NCI-H1092 treated with DMSO at 0.1 percent for 48 hours (cell line): ENCODE measurements at places on chromosomes 5 and 9.
A peak's percentile ranks its signal among the peaks of the same experiment; 100 is the strongest.

DNA sequence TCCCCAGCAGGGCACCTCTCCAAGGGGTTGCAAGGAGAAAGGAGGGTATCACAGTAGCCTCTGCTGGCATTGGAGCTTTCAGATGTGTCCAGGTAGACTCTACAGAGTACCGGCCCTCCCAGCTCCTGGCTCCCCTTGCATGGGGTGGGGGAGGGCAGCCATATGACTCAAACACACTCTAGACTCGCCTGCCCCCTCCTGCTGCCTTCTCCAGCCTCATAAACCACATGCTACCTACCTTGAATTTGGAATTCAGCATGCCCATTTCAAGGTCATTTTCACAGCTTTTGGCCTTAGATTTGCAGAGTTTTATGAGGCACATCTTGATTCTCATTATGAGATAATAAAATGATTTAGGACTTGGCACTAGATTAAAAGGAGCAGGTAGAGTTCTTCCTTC lies 32.8 kb upstream of the SMIM32 start:
- no peak for DNase-seq

DNA sequence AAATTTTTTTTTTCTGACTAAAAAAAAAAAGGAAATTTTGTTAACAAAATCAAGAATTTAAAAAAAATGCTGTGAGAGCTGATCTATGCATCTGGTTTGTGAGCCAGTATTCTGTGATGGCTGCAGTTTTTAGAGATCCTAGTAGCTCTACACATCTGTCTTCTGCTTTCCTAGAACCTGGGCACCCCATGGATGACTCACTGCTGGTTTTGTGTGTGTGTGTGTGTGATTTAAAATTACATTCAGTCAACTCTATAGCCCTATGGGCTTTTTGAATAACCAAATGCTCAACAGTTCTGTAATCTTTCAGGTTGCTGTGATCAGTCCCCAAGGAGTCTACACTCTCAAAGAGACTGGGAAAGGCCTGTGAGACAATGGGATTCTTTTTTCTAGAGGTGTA lies 2.5 kb upstream of the PSMD5 start:
- no peak for DNase-seq

DNA sequence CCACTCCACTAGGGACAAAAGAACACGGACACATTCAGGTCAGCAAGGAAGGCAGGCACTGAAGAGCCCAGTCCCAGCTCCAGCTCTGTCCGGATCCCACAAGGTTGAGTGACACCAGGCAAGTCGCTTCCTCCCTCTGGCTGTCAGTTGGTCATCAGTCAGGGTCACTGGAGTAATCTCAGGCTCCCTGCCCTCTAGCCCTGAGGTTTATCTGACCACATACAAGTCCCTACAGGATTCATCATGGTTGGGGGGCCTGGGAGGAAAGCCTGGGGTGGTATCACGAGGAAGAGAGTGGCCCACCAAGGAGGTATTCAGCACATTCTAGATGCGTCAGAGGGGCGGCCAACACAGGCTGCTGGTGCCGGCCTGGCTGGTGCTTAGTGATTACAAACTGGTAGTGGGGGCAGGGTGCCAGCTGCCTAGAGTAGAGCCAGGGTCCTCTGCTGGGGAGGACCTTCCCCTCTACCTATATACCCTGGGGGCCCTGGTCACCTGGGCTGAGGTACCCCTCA lies 81.5 kb downstream of the SHB start:
- peak; percentile 87 for DNase-seq

GRCh38 chr5:143699121-143699520 lies 112.8 kb upstream of the HMHB1 start:
- DNase-seq: no peak

GRCh38 chr5:177319913-177320588 lies 8.4 kb upstream of the MXD3 start:
- DNase-seq: no peak

GRCh38 chr5:137283801-137284200 lies 215.3 kb downstream of the SPOCK1 start:
- DNase-seq: no peak
